Glutamatergic neuron (in vitro differentiated cells): ENCODE measurements at places on chromosomes 1 and 21. TPM values are rescaled to one million over a fixed set of nuclear protein-coding genes. Genes with fewer than 3 reads are reported as not detected.

NTNG1 gene
- 3.2 TPM for total RNA-seq

AMY2B gene
- 9.9 TPM for total RNA-seq

DTL gene
- total RNA-seq: 7.4 TPM

GNG12 gene
- 1.3 TPM for total RNA-seq

UTS2 gene
- total RNA-seq: not detected

TCHH gene
- 0.49 TPM for total RNA-seq

C8A gene
- not detected for total RNA-seq

KRTAP21-2 gene
- not detected for total RNA-seq

CACNA1S gene
- total RNA-seq: 0.07 TPM

GRCh38 chr21:9837946-9838737 lies 683.2 kb upstream of the TPTE start:
- DNase-seq: no peak

GRCh38 chr1:204266504-204267034 lies 52.8 kb upstream of the GOLT1A start:
- DNase-seq: no peak

DNA sequence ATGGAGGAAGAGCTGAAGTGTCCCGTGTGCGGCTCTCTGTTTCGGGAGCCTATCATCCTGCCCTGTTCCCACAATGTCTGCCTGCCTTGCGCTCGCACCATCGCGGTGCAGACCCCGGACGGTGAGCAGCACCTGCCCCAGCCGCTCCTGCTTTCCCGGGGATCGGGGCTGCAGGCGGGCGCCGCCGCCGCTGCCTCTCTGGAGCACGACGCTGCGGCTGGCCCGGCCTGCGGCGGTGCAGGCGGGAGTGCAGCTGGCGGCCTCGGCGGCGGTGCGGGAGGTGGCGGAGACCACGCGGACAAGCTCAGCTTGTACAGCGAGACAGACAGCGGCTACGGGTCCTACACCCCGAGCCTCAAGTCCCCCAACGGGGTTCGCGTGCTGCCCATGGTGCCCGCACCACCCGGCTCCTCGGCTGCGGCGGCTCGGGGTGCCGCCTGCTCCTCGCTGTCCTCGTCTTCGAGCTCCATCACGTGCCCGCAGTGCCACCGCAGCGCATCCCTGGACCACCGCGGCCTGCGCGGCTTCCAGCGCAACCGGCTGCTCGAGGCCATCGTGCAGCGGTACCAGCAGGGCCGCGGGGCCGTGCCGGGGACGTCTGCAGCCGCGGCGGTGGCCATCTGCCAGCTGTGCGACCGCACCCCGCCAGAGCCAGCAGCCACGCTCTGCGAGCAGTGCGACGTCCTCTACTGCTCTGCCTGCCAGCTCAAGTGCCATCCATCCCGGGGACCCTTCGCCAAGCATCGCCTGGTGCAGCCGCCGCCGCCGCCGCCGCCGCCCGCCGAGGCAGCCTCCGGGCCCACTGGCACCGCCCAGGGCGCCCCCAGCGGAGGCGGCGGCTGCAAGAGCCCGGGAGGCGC lies 1.3 kb downstream of the TRIM67 start:
- DNase-seq: peak; percentile 68

GRCh38 chr1:173410794-173411236 lies 66.3 kb upstream of the PRDX6 start:
- no peak for DNase-seq

- DNase-seq: peak; percentile 50
Measured at GRCh38 chr1:201539561-201540431, 869 bp downstream of the NAV1 start.

- no peak for DNase-seq
Measured at GRCh38 chr1:227780101-227781044, 35.1 kb upstream of the PRSS38 start.

GRCh38 chr21:37655611-37656300 lies 260.5 kb downstream of the KCNJ6 start:
- no peak for DNase-seq

DNA sequence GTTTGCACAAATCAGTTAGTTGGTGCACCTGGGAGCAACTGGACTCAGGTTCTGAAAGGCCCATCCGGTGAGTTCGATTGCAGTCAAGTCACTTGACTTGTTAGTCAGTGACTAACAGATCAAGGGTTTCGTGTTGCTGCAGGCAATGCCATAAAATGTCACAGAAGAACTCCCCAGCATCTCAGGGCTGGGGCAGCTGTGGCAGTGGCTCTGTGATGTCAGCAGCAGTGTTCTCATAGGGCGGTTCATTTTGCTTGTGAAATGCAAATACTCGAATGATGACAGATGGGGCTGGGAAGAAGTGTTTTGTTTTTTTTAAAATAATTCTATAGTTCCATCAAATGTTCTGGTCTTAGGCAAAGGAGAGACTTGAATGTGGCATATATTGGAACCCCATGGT lies 287.8 kb downstream of the LMX1A start:
- DNase-seq: no peak

- DNase-seq: no peak
Measured at GRCh38 chr1:22889213-22889827, 83.3 kb downstream of the LACTBL1 start.

GRCh38 chr1:1135339-1136136 lies 19.6 kb upstream of the C1orf159 start:
- no peak for DNase-seq

DNA sequence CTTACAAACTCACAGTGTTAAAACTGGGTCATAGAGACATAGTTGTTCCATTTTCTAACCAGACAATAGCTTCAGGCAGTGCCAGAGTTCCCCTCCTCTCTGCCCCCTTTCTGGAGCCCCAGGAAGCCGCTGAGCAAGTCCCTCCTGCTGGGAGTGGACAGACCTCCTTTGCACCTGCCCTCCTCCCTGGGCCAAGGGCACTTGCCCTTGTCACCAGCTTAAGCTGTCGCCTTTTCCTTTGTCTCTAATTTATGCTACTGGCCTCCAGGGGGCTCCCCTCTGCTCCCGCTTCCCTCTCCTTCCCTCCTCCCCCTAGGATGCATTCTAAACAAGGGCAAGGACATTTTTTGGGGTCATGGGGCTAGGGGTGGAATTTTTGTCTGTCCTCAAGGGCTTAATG lies 182.4 kb downstream of the MIS18A start:
- DNase-seq: no peak

DNA sequence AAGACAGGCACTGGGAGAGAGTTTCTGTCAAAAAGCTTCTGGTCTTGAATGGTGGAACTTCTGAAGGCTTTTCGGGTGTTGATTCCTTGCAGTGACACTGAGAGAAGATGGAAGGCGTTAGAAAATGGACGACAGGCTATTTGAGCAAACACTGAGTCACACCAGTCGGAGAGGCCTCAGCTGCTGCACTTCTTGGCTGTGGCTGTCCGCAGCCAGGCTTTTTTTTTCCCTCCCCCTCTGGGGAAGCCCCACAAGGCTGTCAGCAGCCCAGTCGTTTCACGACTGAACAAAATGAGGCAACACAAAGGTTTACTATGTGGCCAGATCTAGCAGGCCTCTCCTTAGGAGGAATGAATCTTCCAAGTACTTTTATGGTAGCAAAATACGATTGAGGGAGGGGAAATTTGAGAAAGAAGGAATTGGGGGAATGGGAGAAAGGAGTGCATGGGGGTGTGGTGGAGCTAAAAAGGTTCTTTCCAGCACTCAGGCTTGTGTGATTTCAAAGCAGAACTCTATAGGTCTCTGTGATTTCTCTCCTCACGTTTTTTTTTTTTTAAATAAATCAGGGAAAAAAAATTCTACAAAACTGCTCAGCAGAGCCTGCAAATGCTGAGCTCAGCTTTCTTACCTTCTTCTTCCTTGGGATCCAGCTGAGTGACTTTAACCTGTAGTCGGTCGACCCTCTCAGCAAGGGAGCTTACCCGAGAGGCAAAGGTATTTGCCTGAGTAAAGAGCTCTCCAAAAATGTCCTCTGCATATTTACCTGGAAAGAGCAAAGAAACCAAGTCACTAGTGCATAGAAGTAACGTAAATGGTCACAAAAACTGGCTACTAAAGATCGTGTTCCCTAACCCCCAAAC lies 26.1 kb downstream of the GPR3 start:
- no peak for DNase-seq

GRCh38 chr1:200226268-200226968 lies 183.4 kb downstream of the ZNF281 start:
- no peak for DNase-seq

DNA sequence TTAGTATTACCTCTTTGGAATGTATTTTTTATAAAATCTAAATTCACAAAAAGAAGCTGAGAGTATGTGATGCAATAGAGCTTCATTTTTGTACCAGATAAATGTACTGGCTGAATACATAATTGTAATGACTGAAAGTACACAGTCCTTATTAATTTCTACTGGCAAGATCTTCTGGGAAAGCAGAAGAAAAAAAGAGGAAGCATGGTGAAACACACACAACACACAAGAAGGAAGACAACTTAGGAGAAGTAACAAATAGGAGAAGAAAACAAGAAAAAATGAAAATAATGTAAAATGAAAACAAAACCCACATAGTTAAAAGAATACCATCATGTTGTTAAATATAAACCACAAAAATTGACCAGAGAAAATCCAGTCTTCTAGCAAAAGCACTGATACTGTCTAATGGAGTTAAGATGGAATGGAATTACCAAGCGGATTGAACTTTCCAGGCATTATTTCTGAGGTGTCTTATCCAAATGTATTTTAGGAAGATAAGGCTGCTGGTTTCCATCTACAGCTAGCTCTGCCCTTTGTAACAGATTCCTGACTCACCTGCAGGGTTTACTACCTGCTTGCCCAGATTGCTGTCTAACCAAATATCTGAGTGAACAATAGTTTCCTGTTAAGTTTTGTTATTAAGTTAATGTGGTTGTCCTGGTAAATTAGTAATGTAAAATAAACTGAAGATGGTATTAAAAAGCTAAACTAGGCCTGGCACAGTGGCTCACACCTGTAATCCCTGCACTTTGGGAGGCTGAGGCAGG lies 4.5 kb upstream of the COP1 start:
- DNase-seq: no peak

DNA sequence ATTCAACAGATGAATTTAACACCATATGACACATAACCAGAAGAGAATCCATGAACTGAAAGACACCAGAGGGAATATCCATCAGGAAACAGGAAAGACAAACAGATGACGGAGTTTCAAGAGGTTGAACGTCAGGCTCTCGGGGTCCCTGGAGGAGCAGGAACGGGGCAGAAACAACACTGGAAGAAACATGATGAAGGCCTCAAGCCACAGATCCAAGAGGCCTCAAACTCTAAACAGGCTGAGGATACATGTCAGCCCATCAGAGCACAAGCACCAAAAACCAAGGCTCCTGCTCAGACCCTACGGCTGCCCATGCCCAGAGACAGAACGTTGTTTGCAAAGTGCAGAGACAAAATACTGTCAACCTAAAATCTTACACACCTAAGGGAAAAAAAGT lies 7.0 kb downstream of the INTS11 start:
- DNase-seq: no peak

- no peak for DNase-seq
Measured at GRCh38 chr1:116740746-116741145, 13.5 kb upstream of the CD2 start.

GRCh38 chr1:47565092-47565491 lies 127.2 kb downstream of the FOXD2 start:
- no peak for DNase-seq

GRCh38 chr1:54153535-54154439 lies 987 bp upstream of the CDCP2 start:
- DNase-seq: peak; percentile 63

DNA sequence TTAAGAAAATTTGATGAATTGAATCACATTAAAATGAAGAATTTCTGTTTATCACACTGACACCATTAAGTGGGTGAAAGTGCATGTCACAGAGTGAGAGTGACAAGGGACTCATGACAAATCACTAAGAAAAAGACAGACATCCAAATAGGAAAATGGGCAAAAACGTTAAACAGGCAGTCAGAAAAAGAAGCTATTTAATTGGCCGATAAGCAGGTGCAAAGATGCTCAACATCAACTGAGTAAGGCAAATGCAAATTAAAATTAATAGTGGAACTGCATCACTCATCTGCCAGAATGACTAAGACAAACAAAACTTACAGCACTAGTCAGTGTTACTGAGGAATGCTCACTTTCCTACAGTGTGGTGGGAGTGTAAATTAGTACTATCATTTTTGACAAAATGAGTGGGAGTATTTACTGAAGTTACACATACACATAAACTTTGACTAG lies 39.2 kb upstream of the RUNX1 start:
- DNase-seq: no peak

GRCh38 chr1:38068220-38068979 lies 21.8 kb upstream of the POU3F1 start:
- no peak for DNase-seq

- no peak for DNase-seq
Measured at GRCh38 chr21:45822429-45823099, 159.0 kb upstream of the COL6A1 start.

GRCh38 chr1:46401964-46402626 lies 8.0 kb downstream of the FAAH start:
- no peak for DNase-seq

DNA sequence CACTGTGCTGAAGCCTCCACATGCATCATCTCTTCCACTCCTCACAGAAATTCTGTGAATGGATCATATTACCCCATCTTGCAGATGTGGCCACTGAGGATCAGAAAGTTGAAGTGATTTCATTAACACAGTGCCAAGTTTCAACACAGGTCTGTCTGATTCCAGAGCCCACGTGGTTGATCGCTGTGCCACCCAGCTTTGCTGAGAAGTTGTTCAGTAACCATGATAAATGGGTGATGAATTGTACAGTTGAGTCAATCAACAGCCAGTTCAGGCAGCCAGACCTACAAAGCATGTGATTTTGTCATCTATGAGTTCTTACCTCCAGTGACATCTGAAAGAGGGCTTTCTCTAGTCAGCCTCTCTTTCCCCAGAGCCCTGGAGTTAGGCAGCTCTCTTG lies 61.8 kb upstream of the GRHL3 start:
- DNase-seq: no peak

DNA sequence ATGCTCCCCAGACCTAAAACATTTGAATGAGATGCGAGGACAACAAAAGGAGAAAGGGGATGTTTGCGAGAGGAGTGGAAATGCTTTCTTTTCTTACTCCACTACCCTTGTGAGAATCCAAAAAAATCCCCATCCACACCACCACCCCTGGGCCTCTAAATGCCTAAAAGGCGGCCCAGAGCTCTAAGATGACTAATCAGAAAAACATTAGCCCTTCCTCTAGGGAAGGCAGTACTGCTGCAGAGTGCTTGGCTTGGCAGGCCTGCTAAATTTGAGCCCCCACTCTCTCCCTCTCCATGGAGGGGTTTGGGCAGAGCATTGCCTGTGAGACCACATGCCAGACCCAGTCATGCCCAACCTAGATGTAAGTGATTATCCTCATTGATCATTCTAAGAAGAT lies 347.9 kb downstream of the USH2A start:
- peak; percentile 17 for DNase-seq

DNA sequence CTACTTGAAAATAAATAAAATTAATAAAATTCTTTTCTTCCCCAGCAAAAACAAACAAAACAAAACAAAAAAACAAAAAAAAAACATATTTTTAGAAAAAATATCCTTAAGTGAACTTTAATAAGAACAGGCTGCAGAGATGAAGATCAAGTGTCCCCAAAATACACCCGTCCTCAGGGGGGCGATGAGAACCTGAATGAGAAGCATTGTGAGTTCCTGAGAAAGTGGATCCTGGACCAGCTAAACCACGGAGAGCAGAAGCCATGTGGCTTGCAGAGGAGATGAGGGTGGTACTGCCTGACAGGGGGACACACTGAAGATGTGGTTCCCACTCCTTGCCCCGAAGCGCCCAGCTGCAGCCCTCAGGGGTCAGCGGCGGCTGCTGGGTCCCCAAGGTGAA lies 89.3 kb downstream of the ITPKB start:
- DNase-seq: no peak

- DNase-seq: no peak
Measured at GRCh38 chr1:29649189-29650040, 413.1 kb downstream of the PTPRU start.
